ELR (cell line): ENCODE measurements at places on chromosomes 2 and 18.
A peak's percentile ranks its signal among the peaks of the same experiment; 100 is the strongest.

- peak; percentile 83 for DNase-seq
Observed at GRCh38 chr2:220227266-220227920, 600.0 kb downstream of the SLC4A3 start.

DNA sequence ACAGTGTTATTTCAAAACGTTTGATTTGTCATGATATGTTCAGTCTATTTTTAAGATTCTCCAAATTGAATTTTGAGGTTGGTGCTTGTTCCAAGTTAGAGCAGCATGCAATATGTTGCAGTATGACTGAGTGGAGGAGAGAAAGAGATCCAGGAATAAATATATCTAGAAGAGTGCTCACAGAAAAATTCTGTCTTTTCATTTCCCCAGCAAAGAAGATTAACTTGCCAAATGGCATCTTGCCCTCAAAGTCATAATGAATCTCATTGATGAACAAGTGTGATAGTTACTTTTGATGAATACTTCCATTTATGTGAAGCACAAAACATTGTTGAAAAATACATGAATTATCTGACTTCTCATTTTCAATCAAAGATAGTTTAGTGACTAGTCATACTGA, 95.9 kb downstream of the KCNJ3 start:
- no peak for DNase-seq

DNA sequence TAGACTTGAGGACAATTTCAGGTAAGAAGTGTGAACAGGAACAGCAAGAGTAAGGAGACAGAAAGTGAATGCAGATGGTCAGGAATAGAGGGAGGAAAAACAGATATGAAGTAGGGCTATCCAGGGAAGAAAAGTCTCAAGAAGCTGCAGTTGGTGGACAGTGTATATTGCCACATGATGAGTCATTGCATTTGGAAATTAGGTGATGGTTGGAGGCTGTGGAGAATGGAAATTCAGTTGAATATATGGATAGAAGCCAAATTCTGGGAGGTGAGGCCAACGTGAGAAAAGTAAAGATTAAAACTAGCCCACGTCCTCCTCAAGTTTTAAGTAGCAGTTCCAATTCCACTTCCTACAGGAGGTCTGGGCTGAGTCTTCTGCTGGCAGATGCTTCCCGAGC, 158.4 kb downstream of the UBE2E3 start:
- peak; percentile 19 for DNase-seq

DNA sequence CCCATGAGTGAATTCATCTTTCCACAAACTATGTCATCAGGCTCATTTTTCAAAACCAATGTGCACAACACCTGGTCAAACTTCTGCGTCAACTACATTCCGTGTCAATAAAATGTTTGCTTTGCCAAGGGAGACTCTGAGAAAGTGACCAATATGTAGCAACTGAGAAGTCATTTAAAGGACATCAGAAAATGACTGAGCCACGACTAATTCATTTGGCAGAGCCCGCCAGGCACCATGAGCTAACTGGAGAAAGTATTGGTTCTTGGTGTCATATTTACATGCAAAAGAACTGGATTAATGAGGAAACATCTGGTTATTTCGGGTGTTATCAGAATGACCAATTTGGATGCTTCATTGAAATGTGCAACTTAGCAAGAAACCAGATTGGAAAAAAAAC, 7.2 kb downstream of the RND3 start:
- peak; percentile 66 for DNase-seq

GRCh38 chr2:43376523-43377198, 150.3 kb upstream of the ZFP36L2 start:
- DNase-seq, result peak; percentile 37

GRCh38 chr2:235658351-235659174, 164.7 kb downstream of the AGAP1 start:
- DNase-seq, result no peak

DNA sequence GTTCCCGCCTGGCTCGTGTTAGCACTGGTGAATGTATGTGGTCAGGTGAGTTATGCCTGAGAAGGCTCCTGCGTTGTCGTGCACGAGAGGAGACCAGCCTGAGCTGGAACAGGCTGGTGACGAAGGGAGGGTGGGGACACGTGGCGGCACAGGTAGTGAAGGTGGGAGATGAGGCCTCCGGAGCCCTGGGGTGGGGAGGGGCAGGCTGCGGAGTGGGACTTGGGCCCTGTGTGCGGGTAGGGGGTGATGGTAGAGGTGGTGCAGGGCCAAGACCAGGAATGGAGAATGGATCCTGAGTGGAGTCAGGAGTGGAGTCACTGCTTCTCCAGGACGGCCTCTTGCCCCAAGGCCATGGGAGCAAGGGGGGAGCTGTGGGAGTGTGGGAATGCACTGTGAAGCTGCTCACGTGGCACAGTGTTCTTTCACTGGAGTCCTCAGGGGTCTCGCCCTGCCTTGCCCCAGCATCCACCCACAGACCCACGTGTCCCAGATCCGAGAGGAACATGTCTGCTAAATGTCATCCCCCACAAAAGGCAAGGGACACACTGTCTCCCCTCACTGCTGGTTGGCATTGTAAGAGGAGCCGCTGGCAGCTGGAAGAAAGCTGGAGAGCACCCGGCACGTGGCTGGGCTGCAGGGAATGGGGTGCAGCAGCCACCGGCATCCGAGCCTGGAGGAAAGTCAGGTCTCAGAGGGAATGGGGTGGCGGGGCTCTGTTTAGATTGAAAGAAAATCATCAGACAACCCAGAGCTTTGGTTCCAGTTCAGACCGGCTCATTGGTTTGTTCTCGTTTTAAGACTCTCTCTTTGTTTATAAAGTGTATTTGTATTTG, 63.7 kb downstream of the CYP26B1 start:
- DNase-seq, result no peak

GRCh38 chr2:150178591-150178990, 308.9 kb downstream of the RND3 start:
- DNase-seq, result no peak

DNA sequence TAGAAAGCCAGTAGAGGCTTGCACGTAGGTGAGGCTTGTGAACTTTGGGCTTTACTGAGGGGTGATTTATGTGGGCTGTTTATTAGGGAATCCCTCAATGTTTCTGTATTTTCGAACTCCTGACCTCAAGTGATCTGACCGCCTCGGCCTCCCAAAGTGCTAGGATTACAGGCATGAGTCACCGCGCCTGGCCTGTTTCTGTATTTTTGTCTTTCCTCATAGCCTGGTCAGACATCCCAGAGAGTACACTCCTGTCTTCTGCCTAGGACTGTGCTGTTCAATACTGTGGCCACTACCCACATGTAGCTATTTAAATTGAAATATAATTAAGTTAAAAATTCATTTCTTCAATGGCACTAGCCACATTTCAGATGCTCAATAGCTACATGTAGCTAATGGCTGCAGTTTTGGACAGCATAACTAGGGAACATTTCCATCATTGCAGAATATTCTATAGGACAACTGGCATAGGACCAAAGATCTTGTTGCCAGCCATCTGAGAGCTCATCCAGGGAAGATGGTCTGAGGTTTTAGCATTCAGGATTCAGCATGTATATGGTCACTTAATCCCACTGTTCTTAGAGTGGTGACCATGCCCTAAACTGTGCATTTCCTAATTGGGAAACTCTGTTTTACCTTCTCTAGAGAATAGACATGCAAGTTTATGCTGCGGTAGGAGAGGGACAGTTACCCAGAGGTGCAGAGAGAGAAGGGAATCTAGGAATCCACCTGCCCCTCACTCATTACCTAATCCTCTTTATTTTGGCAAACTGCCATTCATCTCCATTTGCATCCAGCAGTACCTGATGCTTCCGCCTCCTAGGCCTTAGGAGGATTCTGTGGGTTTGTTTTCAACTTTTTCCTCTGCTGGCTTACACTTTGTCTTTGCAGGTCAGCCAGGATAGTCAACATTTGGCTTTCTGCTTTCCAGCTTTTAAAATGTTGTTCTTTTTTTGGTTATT, 64.4 kb downstream of the LCLAT1 start:
- DNase-seq, result peak; percentile 56

DNA sequence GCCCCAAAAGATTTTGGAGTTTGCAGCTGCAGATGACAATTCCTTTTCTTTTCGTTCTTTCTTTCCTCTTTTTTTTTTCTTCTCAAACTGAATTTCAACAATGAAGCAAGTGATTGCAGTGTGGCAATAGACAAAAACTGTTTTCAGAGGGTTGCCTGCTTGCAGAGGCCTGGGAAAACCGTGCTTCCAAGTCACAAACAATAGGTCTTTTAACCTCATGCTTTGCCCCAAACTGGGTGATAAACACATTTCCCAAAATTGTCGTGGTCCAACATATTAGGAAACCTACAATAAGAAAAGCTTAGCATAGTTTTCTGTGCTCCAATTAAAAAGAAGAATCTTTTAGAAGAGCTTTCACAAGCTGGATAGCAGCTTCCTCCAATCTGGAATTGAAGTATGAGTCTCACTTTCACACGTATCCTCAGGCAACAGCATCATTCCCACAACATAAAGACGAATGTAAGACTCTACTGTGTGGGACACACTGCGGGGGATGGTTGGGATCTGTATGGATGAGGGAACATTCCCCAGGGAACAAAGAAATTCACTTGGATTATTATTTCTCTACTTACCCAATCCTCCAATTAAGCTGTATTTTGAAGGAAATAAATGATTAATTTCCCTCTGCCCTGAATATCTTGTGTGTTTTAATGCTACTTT, 656.1 kb downstream of the RNF144A start:
- DNase-seq, result no peak

- peak; percentile 83 for DNase-seq
Observed at GRCh38 chr2:215917953-215918620, 95.3 kb downstream of the MREG start.

GRCh38 chr2:172172513-172173173, 69.9 kb upstream of the DLX2 start:
- DNase-seq, result peak; percentile 87

DNA sequence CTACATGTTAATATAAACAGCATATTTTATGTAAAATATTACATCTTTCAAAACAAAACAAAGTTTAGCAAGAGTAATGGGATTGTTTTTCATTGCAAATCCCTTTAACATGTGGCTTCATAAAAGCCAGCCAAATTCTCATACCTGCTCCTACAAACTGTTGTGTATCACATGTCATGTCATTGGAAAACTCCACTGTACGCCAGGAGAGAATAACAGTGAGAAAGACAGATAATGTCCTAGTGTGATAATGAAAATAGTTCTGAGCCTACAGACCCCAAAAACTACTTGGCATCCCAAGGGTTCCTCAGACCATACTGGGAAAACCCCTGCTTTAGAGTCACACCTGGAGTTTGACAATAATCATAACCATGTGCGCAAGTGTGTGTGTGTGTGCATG, 182.7 kb upstream of the HNRNPA3 start:
- DNase-seq, result no peak

- DNase-seq, result peak; percentile 37
Observed at GRCh38 chr2:54724560-54725342, 1.3 kb downstream of the EML6 start.

DNA sequence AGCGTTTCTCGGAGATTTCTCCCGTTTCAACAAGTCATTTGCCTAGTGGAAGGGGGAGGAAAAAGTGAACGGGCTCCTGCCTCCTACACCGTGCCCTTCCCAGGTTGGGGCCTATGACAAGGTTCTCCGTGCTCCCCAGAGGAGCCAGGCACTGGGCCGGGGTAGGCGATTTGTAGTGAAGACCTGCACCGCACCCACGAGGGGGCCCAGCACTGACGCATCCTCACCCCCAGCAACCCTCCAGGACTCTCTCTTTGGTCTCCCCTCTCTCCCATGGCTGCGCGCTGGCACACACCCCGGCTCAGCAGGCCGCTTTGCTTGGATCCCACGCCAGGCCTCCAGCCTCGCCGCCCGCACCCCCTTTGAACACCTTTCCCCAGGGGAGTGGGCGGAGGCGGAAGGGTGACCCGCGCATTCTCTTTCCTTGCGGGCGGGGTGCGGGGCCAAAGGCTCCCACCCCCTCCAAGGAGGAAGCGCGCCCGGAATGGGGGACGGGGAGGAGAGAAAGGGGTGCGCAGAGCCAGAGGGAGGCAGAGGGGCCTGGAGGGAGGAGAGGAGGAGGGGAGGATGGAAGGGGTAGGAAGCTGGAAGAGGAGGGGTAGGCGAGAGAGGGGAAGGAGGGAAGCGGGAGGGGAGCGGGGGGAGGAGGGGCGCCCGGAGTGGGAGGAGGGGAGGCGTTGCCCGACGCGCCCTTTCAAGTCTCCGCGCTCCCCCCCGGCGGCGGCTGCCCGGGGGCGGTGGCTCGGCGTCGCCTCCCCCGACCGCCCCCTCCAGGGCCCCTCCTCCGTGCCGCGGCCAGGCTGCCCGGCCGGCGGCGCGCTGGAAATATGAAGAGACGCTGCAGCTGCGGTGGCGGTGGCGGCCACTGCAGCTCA, at the start of gene APCDD1:
APCDD1 (plus strand) TSS at position 830 of the 875 bp plus-strand sequence. CDS start 347 bp downstream, outside the sequence.
- DNase-seq, result no peak

GRCh38 chr2:20990442-20991430, 53.1 kb downstream of the APOB start:
- no peak for DNase-seq

DNA sequence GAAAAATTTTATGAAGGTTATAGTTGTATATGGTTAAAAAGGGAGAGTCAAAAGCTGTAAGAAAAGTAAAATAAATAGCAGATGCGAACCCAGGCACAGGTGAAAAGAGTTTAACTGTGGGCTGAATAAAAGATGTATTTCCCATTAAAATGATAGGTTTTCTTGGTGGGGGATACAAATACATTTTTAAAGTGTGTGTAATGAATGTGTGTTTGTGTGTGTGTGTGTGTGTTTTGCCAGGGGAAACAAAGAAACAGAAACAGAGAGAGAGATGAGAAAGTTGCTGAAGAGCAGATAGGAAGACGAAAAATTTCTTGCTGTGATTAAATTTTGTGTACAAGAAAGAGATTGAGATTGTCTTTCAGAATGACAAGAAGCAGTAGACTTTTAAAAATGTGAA, 12.1 kb downstream of the TFPI start:
- DNase-seq, result peak; percentile 45

- DNase-seq, result no peak
Observed at GRCh38 chr2:54624591-54625071, 98.8 kb upstream of the EML6 start.

DNA sequence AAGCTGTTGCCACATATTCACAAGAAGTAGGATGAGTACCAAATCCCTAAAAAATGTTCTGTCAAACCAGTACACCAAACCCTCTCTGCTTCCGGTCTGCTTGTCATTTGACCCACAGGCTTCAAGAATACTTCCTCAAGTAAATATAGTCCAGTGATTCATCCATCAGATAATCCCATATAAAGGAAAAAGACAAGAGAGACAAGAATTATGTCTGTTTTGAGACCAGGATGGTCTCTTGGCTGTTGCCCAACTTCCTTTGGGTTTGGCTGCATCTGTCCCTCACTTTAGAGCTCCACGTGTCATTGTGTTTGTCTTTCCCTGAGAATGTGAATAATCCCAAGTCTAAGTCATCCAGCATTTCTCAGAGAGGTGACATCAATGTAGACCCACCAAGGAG, 91.5 kb upstream of the NRP2 start:
- peak; percentile 10 for DNase-seq

- DNase-seq, result no peak
Observed at GRCh38 chr2:120444691-120445240, 98.8 kb downstream of the INHBB start.

GRCh38 chr18:58080451-58080850, 36.4 kb downstream of the NEDD4L start:
- no peak for DNase-seq

DNA sequence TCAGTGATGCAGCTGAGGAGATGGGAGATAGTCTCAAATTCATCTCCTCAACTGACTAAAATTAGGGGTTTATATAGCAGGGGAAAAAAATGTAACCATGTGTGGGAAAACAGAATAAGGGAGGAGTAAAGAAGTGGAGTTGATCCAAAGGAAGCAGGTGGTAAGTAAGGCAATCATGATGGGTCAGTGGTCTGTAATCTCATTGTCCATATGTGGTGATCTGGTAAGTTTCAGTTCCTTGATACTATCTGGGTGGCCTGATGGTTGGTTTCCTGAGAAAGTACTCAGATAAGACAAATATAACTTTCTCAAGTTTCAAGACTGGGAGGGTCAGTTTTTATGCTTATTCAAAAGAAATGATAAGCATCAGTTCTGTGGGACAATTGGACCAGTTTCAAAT, 312.3 kb upstream of the KCNJ3 start:
- DNase-seq, result no peak
